ENCODE measurements at places on chromosomes 2 and 18. TPM values are rescaled to one million over a fixed set of nuclear protein-coding genes. Genes with fewer than 3 reads are reported as not detected.

DNA sequence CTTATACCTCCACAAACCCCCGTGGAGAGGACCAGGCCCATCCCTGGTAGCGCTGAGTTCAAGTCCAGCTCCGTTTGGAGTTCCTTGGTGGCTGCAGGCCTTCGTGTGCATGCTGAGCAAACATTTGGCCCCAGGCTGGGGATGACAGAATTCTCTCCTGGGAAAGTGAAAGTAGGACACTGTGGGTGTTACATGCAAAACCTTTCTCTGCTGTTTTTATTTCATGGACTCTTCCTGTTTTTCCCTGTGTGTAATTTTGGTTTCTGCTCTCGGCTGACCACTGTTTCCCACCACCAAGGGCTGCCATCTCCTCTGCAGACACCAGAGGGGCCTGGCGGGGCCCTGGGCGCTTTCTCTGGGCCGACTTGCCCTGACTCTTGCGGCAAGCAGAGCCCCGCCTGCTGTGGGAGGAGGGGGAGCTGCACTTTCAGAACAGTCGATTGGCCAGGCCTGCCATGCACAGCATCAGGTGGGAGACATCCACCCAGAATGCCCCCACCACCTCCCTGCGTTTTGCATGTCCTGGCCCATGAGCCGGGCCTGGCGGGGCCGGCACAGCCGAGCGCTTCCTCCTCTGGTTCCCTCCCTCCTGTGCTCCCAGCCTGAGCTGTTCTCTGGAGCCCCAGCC is 102.4 kb downstream of the CABLES1 start:
- peak; percentile 26 for DNase-seq

Gene DAW1
- not detected for total RNA-seq

Gene ADRA2B
- total RNA-seq = 0.95 TPM

Gene TTR
- total RNA-seq = 159 TPM

DNA sequence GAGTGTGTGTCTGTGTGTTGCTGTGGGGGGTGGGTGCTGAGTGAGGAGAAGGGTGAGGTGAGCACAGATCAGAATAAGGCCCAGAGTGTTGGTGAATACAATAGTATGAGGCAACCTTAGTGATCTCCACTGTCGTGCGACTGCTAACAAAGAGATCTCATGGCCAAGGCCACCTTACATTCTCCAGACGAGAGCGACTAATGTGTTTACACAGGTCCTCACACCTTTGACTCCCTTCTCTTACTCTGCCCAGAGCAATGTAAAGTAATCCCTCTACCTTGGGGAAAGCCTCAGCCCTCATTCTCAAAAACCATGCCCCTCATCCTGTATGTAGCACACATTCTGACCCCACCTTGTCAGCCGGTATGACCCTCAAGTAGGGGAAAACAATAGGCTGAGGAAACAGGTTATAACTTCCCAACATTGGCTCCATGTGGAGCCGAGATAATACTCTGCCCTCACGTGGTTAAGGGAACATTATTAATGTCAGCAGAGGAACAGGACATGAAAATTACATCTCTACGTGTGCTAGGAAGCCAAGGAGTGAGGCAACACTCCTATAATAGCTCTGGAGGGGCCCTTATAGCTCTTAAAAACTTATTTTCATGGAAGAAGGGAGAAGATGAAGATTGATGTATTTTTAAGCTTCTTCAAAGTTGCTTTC is 323.0 kb upstream of the NT5C1B start:
- no peak for DNase-seq

GRCh38 chr2:11874861-11875260 is 128.4 kb downstream of the LPIN1 start:
- DNase-seq = no peak

- DNase-seq = no peak
Observed at GRCh38 chr2:42457011-42457410, 36.8 kb downstream of the KCNG3 start.

DNA sequence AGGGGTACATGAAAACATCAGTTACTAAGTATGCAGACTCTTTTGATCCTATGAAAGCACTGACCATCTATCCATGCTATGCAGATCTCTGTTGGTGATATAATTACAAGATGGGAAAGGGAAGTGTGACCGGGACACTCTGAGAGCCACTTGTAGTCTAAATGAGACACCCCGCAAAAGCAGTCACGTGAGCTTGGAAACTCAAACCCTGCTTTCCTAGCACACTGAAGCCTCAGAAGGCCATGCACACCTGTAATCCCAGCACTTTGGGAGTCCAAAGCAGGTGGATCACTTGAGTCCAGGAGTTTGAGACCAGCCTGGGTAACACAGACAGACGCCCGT is 137.5 kb downstream of the INO80D start:
- DNase-seq = no peak

DNA sequence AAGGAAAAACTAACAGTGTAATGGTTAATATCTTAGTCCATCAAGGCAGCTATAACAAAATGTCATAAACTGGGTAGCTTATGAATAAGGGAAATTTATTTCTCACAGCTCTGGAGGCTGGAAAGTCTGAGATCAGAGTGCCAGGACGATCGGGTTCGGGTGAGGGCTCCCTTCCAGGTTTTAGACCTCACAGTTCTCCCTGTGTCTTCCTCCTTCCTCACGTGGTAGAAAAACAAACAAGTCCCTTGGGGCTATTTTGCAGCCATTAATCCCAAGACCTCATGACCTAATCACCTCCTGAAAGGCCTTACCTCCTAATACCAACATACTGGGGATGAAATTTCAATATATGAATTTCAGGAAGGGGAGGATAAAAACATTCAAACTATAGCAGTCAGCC is 455.9 kb downstream of the CNTNAP5 start:
- no peak for DNase-seq

DNA sequence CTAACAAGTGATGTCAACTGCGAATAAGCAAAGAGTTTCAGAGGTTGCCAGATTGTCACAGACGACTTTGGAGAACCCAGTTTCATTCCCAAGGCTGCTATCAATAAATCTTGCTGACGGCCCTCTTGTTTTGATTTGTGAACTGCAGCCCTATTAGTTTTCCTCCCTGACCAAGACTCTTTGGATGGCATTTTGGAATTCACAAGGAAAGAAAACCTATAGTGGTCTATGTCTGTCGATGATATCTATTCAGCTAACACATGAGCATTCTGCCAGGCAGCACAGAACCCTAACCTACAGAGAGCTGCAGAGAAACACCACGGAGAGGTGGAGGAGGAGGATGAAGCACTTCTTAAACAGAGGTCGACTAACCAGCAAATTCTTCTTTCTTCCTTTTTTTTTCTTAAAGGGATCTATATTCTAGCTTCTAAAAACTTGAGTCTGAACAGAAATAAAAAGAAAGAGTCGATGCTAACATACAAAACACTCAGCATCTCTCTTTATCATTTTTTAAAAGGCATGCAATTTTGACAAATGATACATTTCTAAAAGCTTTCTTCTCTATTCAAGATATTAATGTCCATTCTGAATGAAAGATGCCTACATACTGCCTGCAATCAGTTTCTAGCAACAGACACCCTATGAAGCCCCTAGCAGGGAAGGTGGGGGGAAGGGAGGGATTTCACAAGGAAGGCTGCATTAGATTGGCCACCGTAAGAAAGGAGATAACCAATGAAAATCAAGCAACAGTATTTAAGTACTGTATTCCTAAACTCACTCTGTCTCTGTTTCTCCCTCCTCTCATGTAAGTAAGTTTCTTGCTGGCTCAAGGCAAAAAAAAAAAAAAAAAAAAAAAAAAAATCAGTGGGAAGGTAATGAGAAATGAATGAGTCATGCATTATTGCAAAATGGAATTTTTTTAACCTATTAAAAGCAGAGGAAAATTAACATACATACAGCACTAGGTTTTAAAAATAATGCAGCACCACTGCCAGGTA is 83.0 kb upstream of the CHRNA1 start:
- no peak for DNase-seq

- DNase-seq = no peak
Observed at GRCh38 chr2:7919510-7919909, 762.3 kb upstream of the ID2 start.

Gene TMEM178A
- total RNA-seq = 2.7 TPM

Gene APCDD1
- 170 TPM for total RNA-seq

DNA sequence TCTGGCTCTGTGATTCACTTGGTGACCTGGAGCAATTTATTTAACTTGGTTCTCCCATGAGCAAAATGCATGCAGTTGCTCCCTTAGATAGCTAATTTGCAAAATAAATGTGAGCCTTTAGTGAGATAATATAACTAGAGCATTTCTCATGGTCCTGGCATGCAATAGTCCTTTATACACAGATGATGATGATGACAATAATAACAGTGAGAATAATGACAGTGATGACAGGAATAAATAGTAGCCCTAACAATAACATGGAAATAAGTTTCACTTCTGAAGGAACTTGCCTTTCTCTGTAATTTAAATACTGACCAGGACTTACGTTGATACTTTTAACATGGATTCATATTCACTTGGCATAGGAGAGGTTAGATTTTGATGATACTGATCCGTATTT is 49.2 kb downstream of the LPIN1 start:
- DNase-seq = no peak

Gene C2orf81
- total RNA-seq = 12.9 TPM

Measured in mucosa of gallbladder (tissue), 1 donor.